ENCODE measurements at places on chromosomes 7 and 10. TPM values are rescaled to one million over a fixed set of nuclear protein-coding genes. Genes with fewer than 3 reads are reported as not detected.
A peak's percentile ranks its signal among the peaks of the same experiment; 100 is the strongest.

Gene PLEKHS1
- not detected for total RNA-seq

DNA sequence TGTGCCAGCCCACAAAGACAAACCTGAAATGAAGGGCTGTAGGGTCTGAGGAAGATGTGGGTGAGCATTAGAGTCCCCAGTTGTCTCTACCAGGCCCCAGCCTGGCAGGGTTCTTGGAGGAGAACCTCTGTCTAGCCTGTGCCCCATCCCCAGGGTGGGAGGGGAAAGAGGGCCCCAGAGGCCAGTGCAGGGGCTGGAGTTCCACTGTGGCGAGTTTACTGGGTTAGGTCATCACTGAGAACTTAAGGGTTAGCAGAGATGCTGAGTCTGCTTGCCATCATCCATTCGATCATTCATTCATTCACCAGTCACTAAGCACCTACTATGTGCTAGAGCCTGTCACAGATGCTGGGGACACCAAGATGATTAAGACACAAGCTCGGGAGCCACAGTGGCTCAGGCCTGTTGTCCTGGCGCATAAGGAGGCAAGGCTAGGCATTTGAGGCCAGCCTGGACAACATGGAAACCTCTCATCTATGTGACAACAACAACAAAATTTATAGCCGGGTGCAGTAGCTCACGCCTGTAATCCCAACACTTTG, 2.6 kb downstream of the ANKRD2 start:
- H3K27ac ChIP-seq = peak overlapping the region; percentile 74
- DNase-seq = no peak
- no peak overlapping the region for H3K4me3 ChIP-seq
- peaks cover 32% of the 10 kb centered on the region for H3K4me1 ChIP-seq
- H3K36me3 ChIP-seq = peaks cover 16% of the 10 kb centered on the region

Gene CLEC2L
- total RNA-seq = not detected

DNA sequence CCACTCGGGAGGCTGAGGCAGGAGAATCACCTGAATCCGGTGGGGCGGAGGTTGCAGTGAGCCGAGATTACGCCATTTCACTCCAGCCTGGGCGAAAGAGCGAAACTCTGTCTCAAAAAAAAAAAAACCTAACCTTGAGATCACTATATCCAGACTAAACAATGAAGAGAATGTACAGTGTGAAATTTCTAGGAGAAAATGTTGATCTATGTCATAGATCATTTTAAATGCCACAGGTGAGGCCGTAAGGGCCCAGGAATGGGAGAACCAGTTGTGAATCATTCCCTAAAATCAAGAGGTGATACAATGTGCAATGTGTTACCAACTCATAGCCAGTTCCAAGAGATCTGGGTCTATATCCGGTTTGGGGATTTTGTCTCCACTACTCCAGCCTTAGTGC, 158.0 kb downstream of the CACNB2 start:
- no peaks in the 10 kb centered on the region for H3K27me3 ChIP-seq
- H3K36me3 ChIP-seq = no peaks in the 10 kb centered on the region
- peaks cover 22% of the 10 kb centered on the region for H3K4me1 ChIP-seq

DNA sequence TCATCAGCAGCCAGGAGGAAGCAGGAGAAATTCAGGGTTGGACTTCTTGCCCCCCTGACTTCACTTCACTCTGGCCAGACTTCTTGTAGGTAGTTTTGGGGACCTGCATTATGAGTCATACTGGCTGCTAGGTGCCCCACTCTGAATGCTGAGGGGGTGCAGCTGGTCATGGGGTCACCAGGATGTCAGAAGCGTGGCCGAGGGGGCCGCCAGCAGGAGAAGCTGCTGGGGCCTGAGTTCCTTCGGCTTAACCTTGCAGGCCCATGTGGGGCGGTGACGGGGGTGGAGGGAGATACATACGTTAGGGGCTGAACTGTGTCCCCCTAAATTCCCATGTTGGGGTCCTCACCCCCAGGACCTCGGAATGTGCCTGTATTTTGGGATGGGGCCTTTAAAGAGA, 18.2 kb downstream of the UNCX start:
- peaks cover 10% of the 10 kb centered on the region for H3K27me3 ChIP-seq
- no peak overlapping the region for H3K4me3 ChIP-seq
- no peak for DNase-seq
- H3K36me3 ChIP-seq = no peaks in the 10 kb centered on the region

DNA sequence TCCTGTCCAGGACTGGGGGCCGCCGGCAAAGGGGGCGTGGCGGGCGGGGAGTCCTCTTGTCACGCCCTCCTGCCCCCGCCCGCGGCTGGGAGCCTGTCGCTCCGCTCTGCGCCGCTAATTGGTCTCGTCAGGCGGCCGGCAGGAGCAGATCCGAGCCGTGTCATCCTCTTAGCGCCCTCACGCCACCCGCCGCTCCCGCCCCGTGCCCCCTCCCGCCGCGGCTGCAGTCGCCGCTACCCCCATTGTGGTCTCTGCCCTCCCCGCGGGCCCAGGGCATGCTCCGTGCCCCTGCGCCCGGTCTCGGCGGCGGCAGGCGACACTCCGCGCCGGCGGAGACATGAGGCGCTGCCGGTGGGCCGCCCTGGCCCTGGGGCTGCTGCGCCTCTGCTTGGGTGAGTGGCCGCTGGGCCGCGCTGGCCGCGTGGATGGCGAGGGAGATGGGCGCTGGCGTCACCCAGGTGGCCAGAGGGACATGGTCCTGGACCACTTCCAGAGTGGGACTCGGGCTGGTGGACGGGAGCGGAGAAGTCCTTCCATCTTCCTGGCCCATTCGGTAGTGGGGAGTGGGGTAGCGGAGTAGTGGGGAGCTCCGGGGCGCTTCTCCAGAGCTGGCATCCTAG, at the start of gene CDHR1:
CDHR1 (plus strand) TSS at position 114 of the 620 bp plus-strand sequence; CDS start at position 338, 224 bp downstream.
- peaks cover 17% of the 10 kb centered on the region for H3K27me3 ChIP-seq
- H3K4me3 ChIP-seq = peak within 1 kb of the TSS; percentile 51
- H3K4me1 ChIP-seq = peaks cover 14% of the 10 kb centered on the region
- DNase-seq = no peak
- H3K36me3 ChIP-seq = no peaks in the 10 kb centered on the region
- H3K27ac ChIP-seq = no peak within 1 kb of the TSS
